ENCODE measurements at places on chromosomes 12 and 14.

DNA sequence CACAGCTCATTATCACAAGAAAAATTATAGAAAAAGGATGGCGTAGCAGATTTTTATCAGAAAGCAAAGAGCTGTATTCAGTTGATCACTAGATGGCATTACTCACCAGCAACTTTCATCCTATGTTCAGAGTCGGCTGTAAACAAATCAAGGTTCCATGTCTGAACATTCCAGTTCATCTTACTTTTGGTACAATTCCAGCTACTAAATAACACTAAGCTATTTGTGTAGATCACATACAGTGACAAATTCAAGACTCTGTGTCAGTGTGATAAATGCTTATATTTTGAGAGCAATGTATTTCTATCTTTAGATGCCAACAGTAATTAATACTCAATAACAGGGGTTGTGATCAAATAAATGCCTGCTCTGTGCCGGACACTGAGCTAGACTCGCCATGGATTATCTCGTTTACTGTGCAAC is 30.1 kb downstream of the NRDE2 start:
- no peak for DNase-seq

- no peak for DNase-seq
Measured at GRCh38 chr12:2402073-2402579, 349.3 kb downstream of the CACNA1C start.

- no peak for DNase-seq
Measured at GRCh38 chr14:94615254-94615653, 3.1 kb downstream of the SERPINA3 start.

- peak; percentile 80 for DNase-seq
Measured at GRCh38 chr14:73789989-73790581, 61.5 kb upstream of the PTGR2 start.
